Nephron progenitor cell (in vitro differentiated cells): ENCODE measurements at places on chromosomes 4 and X.
A peak's percentile ranks its signal among the peaks of the same experiment; 100 is the strongest.

GRCh38 chr4:11765849-11766453 is 337.3 kb upstream of the HS3ST1 start:
- peak; percentile 30 for DNase-seq

DNA sequence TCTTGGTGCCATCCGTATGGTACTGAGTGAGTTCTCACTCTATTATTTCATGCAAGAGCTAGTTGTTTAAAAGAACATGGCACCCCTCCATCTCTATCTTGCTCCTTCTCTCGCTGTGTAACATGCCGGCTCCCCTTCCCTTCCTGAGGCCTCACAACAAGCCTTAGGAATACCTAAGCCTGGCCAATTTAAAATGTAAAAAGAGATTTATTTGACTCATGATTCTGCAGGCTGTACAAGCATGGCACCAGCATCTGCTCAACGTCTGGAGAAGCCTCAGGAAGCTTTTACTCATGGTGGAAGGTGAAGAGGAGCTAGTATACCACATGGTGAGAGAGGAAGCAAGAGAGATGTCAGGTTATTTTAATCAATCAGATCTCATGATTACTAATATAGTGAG is 90.4 kb upstream of the NUDT10 start:
- no peak for DNase-seq

- DNase-seq, result no peak
Measured at GRCh38 chr4:20486433-20486832, 213.8 kb upstream of the PACRGL start.

GRCh38 chrX:100615005-100615404 is 21.6 kb downstream of the TSPAN6 start:
- DNase-seq, result no peak

DNA sequence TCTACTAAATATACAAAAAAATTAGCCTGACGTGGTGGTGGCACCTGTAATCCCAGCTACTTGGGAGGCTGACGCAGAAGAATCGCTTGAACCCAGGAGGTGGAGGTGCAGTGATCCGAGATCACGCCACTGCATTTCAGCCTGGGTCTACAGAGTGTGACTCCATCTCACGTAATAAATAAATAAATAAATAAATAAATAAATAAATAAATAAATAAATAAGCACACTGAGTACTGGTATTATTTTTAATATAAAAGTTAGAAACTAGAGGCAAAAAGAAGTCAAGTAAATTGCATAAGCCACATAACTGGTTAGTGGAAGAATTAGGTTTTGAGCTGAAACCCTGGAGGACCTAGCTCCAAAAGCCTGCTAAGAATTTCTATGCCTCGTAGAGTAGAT is 1262.7 kb upstream of the PABPC4L start:
- no peak for DNase-seq

DNA sequence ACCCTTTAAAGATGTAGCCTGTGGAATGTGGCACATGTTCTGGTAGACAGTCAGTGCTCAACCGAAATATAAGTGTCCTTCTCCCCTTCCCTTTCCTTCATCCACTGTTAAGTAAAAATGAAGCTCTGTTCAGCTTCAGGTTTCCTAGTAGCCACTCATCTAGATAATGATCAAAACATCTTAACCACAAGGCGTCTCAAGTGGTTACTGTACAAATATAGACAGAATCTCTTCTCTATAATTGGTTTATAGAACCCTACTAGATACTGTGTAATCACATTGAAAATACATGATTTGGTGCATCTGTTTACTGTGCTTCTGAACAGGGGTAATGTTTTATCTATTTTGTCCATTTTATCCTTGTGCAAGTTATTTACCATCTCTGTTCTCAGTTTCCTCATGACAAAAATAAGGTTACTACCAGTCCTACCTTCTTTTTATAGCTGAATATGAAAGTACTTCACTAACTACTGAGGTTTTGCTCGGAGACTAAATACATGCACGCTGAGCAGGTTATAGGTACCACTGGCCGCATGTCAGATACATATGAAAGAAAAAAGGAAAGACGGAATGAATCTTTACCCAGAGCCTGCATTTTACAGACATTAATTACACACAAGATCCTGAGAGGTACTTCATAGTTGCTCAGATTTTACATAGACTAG is 20.3 kb upstream of the SLC25A4 start:
- no peak for DNase-seq

DNA sequence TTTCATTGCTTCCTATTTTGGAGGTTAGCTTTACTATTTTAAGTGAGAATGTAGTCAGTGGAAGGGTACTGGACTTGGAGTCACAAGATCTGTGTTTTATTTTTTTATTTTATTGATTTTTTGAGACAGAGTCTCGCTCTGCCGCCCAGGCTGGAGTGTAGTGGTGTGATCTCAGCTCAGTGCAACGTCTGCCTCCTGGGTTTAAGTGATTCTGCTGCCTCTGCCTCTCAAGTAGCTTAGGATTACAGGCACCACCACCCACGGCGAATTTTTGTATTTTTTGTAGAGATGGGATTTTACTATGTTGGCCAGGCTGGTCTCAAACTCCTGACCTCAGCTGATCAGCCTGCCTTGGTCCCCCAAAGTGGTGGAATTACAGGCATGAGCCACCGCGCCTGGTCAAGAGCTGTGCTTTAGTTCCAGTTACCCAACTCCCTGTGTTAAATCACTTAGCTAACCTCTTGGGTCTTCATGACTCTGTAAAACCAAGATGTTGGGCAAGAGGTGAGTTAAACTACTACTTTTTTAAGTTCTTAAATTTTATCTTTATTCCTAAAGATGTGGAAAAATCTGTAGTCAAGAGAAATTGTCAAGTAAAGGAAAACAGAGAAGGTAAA is 11.2 kb downstream of the USP9X start:
- no peak for DNase-seq

DNA sequence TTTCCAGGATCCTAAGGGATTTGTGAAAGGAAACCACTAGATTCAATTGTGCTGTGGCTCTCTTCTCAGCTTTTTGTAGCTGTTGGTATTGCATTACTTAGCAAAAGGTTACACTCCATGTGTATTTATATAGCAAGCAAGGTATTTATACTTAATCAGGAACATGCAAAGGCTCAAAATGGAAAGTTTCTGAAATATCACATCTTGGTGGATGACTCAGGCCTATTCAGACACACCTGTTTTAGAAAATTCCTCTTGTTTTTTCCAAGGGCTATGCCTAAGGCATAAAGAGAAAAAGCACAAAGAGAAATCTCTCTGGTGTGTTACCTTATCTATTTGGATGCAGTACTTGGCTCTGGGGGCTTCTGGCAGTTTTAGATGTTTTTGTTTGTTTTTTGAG is 144.4 kb upstream of the GALNT7 start:
- DNase-seq, result no peak

DNA sequence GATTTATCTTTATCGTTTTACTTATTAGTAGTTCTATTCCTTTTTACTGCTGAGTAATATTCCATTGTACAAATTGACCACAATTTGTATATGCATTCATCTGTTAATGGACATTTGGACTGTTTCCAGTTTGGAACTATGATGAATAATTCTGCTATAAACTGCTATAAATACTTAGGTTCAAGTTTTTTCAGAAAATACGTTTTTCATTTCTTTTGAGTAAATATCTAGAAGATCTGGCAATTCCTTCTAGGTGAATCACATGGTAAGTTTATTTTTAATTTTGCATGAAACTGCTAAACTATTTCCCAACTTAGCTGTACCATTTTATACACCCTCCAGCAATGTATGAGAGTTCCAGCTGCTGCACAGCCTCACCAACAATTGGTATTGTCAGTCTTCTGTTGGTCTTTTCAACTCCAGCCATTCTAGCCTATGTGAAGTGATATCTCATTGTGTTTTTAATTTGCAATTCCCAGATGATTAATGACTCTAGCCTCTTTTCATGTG is 22.2 kb downstream of the LIN54 start:
- no peak for DNase-seq

DNA sequence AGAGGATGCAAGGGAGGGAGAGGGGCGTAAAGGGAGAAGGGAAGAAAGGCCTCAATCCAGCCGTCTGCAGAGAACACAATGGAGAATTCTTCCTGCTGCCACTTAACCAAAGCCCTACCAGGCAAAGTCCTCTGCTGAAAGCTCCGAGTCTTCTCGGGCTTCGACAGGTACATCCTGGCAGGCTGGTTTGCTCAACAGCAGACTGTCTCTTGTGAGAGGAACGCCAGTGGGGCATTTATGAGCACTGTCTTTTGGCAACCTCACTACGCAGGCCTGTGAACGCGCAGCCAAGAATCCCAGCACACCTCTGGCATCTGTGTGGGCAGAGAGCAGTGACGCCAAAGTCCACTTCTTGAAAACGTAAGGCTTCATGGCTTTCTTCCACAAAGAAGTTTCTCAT is 207.5 kb upstream of the FAM9B start:
- no peak for DNase-seq

DNA sequence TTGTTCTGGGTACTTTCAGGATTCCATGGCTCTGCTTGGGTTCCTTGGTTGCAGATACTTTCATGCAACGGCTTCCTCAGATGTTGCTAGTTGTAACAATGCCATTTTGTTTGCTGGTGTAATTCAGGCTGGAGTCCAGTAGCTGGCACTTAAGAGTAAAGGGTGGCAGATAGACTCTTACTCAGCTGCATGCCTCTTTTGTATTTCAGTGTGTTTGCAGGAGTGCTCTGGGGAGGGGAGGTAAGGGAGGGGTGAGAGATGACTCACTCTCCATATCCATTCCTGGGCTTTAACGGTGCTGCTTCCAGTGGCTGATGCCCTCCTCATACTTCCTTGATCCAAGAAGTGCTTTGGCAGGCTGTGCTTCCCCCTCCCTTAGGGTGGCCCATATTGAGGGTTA is 155.2 kb downstream of the ZNF330 start:
- no peak for DNase-seq

DNA sequence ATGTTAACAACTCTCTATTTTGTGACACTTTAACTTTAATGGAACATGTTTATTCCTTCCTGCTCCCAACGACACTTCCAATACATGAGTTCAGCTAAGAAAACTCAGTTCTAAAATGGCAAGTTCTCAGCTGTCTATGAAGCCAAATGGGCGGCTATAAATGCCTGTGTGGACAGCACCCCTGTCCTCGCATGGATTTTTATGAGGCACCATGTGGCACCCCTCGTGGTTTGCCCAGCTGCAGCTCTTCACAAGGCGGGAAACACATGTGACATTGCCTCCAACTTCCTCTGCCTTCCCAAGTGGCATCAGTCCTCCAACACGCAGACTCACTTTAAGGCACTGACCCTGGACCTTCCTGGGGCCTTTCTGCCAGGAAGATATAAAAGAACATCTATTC is 48.0 kb downstream of the SH3RF1 start:
- no peak for DNase-seq

DNA sequence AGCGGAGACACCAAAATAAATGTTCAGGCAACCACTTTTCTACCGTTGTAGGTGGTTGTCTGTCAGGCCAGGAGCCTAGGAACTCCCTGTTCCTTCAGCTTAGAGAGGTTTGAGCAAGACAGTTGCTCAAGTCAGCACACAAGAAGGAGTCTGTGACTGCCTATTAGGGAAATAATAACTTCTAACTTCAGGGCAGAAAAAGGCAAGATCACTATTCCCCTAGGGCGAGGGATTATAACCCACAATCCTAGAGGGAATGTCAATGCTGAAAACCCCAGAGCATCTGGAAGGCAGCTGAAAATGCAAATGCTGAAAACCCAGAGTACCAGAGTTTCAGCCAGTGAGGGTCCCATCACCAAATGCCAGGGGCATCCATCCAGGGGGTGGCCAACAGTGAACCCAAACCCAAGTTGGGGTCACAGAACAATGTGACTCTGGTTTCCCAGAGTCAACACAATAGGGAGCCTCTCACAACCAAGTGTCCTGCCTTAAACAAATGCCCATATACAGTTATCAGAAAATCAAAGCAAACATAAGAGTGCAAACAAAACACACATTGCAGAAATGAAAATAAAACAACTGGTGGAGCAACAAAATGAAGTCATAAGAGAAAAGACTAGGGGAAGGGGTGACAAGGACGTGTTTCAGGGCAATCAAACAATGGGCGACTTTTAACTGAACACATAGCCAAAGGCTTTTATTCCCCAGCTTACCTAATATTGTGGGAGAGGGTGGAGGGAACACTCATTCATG is 27.6 kb downstream of the MORF4L2 start:
- no peak for DNase-seq

DNA sequence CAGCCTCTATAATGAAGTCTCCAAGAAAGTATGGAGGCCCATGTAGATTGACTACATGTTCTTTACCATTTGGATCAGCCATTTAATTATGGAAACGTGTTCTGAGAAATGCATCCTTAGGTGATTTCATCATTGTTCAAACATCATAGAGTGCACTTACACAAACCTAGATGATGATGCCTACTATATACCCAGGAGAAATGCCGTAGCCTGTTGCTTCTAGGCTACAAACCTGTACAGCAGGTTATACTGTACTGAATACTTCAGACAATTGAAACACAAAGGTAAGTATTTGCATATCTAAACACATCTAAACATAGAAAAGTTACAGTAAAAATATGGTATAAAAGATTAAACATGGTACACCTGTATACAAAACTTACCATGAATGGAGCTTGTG is 186.5 kb upstream of the FSTL5 start:
- DNase-seq, result no peak

- no peak for DNase-seq
Measured at GRCh38 chr4:87255755-87256154, 35.3 kb upstream of the KLHL8 start.

- DNase-seq, result no peak
Measured at GRCh38 chrX:23952391-23952790, 44.6 kb downstream of the CXorf58 start.

DNA sequence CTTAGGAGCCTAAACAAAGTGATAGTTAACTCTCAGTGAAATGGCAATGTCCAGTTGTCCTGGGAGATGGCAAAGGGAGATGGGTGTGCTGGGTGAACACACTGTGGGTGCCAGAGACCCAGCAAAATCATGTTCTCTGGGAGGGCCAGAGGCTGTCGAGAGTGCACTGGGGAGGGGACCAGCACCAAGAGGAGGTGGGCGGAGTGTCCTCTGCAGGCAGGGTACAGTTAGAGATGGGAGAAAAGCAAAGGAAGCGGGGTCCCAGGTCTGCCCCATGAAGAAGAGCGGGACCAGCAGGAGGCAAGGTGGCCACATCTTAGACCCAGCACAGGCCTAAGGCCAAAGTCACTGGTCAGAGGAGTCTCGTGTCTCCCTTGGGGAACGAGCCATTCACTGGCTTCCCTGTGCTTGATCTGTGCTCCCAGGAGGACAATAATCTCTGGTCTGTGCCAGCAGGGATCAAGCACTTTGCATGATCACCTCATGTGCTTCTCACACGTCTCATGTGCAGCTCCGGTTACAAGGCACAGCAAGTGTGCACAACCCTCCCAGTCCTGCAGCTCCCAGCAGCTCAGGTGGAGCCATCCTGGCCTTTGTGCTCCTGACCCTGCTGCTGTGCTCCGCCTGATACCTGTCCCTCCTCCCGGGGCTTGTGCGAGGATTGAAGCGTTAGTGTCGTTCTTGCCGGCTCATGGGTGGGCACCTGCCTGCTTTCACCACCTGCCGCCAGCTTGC is 100.9 kb downstream of the FAM53A start:
- peak; percentile 3 for DNase-seq

DNA sequence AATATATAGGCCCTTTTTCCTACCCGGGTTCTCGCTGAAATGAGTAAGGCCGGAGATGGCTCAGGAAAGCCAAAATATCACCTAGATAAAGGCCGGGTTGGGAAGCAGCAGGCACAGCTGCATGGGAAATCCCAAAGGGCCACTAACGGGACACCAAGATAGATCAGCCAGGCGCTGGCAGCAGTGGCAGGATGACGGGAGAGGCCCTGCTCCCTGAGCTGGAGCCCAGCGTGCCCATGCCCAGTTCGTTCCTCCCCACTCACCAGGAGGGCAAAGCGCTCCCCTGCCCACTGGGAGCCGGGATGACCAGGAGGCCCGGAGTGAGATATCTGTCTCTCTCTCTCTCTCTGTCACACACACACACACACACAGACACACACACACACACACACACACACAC is 109.8 kb downstream of the DCTD start:
- DNase-seq, result no peak
